ENCODE measurements at places on chromosomes 7 and 10.

GRCh38 chr7:69827558-69827957 lies 229.3 kb downstream of the AUTS2 start:
- DNase-seq: no peak

DNA sequence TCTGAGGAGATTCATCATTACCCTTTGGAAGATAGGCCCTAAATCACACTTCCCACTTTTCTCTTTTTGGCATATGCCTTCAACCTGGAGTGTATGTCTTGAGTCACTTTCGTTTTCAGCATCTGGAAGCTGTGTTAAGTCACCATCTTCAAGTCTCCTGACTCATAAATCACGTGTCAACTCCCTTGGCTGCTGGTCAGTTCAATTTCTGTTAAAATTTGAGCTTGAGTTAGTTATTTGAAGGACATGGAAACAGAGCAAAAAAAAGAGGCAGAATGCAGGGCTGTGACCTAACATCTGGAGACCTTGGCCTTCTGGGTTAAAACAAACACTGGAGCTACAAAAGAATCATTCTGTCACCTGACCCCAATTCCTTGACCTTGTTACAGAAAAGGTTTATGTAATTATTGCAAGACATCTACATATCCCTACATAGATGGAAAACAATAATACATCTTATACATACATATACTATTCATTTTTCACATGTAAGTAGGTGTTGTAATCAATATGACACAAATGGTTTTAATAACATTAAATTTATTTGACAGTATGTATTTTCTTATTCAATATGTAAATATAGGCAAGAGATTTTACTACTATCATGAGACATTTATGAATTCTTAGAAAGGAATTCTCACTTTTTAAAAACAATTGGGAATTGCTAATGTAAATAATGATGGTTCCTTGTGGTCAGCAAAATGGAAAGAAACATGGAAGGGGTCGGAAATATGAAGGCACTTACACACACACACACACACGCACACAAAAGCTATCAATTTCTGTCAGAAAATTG lies 169.7 kb upstream of the PHYHIPL start:
- DNase-seq: peak; percentile 82

DNA sequence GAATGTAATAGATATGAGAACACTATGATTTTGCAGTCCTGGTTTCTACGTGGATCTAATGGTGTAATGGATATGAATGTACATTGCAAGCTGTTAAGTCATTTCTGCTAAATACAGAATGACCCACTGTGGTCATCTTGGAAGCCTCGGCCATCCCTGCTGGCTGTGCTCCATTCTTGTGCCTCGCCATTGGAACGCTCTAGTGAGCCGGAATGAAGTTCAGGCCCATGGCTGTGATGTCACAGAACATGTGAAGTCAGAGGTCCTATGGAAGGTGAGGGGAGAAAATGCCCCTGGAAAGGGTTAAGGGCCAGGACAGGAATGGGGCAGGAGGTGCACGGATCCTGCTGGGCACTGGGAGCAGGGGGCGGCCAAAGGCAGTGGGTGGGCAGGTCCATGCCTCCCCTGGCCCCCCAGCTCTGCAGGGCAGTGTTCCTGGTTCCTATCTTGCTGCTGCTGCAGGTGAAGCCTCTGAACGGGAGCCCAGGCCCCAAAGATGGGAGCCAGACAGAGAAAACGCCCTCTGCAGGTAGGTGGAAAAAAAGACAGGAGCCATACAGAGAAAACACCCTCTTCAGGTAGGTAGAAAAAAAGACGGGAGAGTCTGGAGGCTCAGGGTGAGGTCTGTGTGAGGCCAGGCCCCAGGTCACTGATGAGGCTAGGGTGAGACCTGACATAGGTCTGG lies at the start of gene LLCFC1:
LLCFC1 (plus strand) TSS at position 259 of the 685 bp plus-strand sequence; CDS start at position 397, 138 bp downstream.
- no peak for DNase-seq

DNA sequence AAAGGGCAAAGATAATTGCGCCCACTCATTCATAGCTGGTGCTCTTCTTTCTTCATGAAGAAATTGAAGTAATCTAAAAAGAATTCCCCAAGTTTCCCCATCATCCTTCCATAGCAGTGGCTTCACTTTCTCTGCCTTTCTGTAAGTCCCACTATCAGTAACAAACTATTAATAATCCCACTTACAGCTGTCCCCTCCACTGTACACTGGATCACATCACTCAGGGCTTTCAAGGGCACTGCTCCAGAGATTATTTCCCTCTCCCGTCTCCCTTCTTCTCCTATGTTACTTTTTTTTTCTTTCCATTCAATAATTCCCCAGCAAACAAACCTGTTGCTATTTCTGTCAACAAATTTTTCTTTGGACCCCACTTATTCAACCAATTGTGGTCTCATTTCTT lies 16.2 kb downstream of the DNAJB9 start:
- DNase-seq: no peak

- no peak for DNase-seq
Observed at GRCh38 chr10:91022390-91022789, 101.5 kb upstream of the ANKRD1 start.

DNA sequence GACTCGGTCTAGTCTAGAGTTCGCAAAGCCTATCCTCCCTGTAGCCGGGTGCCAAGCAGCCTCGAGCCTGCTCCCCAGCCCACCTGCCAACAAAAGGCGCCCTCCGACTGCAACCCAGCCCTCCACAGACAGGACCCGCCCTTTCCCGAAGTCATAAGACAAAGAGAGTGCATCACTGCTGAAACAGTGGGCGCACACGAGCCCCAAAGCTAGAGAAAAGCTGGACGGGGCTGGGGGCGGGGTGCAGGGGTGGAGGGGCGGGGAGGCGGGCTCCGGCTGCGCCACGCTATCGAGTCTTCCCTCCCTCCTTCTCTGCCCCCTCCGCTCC lies 622 bp upstream of the COL1A2 start:
- no peak for DNase-seq
